ENCODE measurements at places on chromosomes 4 and X. TPM values are rescaled to one million over a fixed set of nuclear protein-coding genes. Genes with fewer than 3 reads are reported as not detected.

DNA sequence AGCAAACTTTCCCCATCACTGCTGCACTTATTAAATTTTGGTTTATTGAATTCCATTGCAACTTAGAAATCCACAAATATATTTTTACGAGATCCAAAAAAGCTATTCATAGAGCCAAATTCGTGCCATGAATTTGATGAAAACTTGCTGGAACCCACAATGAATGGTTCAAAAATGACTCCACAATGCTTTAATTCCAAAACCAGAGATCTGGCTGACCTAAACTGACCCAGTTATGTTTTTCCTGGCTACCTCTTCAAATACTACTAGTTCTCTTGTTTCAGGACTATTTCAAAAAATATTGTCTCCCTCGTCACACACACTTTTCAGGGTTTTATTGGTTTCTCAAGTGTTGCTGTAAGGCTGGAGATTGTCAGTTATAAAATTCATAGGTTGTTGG, 474.8 kb downstream of the PDGFC start:
- H3K4me1 ChIP-seq = no peaks in the 10 kb centered on the region
- H3K27ac ChIP-seq = no peak overlapping the region

GRCh38 chrX:111336141-111336540, 65.9 kb upstream of the CAPN6 start:
- H3K27ac ChIP-seq = no peak overlapping the region
- no peak overlapping the region for H3K4me3 ChIP-seq
- H3K27me3 ChIP-seq = peaks cover 5% of the 10 kb centered on the region

DNA sequence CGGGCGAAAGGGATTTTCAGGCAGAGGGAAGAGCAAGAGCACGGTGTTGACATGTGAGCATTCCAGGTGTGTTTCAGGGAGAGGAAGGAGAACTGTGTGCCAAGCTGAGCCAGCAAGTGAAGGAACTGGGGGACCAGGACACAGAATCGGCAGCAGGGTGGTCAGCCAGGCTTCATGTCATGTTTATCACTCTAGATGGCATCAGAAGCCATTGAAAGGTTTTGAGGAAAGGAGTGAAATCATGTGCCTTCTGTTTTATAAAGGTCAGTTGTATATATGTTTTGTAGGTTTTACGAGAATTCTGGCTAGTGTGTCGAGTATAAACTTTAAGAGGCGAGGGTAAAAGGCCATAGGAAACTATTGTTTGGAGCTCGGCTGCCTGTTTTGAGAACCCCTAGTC, 682.3 kb downstream of the TRIML1 start:
- no peaks in the 10 kb centered on the region for H3K27me3 ChIP-seq
- no peak overlapping the region for H3K27ac ChIP-seq

DNA sequence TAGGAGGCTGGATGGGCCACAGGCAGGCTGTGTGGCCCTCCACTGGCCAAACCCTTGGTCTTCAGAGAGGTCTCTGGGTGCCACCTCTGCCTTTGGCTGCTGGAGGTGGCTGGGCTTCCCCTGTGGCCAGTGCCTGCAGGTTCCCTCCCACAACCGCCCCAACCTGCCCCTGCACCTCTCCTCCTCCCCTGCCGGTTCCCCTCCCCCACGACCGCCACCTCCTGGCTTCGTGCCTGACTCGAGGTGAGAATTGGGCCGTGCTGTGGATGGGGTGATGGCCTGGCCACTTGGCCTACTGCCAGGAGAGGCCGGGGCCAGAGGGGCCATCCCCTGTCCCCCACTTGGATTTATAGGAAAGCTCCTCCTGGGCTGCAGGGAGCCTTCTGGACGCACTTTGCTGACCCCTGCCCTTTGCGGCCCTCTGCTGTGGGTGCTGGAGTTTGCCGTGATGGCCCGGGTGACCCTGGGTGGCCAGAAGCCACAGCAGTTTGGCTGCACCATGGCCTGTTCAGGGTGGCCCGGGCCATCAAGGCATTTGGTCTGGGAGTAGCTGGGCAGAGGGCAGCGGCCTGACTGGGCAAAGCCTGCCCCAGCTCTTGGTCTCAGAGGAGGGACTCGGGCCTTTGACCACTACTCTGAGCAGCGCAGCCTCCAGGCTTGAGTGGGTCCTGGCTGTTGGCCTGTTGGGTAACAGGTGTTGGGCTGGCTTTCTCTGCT, 3.8 kb downstream of the NAT8L start:
- DNase-seq = no peak
- no peak overlapping the region for H3K4me3 ChIP-seq

DNA sequence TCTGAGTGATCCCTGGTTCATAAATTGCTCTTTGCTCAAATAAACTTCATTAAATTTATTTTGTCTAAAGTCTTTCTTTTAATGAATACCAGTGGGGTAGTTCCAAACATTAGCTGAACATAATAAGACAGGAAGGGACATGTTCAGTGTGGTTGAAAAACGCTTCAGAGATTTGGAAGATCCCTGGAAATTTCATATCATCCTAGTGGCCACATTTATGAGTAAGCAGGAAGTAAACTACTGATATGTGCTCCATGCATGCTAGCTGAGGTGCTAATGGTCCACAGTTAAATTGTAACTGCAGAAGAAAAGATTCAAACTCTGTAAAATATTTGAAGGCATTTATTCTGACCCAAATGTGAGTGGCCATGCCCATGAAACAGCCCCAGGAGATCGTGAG, 1328.7 kb downstream of the ADGRL3 start:
- H3K27me3 ChIP-seq = no peaks in the 10 kb centered on the region
- H3K36me3 ChIP-seq = no peaks in the 10 kb centered on the region
- no peaks in the 10 kb centered on the region for H3K4me1 ChIP-seq
- H3K4me3 ChIP-seq = no peak overlapping the region

The KCTD8 gene
- not detected for total RNA-seq

DNA sequence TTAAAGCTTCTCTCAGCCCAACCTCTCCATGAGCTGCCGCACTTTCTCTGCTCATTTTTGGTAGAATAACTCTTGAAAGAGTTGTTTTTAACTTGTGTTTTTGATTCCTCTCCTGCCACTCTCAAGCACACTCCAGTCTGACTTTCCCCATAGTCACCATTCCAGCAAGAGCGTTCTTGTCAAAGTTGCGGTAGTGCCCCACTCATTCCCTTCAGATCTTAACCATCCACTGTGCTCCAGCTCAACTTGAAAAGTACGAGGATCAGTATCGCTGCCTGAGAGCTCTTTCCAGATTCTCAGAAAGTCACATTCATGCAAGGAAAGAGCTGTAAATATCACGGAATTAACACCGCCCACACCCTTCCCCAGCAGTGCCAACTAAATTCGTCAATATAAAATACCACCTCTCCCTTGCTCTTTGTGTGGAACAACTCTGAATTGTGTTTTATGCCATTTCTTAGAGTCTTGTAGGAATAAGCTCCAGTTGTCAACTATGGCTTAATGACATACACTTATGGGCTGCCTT, 59.7 kb upstream of the IL15 start:
- H3K27ac ChIP-seq = no peak overlapping the region
- H3K4me3 ChIP-seq = no peak overlapping the region
- peaks cover 2% of the 10 kb centered on the region for H3K4me1 ChIP-seq
- DNase-seq = no peak

DNA sequence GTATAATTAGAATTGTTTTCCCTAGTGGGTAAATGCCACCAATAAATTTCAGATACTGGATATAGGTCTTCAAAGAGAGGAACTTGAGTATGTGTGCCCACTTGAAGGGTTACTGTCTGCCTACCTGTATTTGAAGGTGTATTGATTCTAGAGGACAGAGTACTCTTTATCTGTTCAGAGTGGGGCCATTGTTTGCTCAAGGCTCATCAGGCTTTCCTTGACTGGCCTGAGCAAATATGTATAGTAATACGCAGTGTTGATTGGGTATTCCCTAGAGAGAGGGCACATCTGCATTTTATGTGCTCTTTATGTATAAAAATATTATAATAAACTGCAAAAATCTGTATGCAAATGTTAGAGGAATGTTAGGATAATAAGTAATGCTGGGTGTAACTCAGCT, 23.7 kb downstream of the RP2 start:
- no peak overlapping the region for H3K4me3 ChIP-seq
- H3K36me3 ChIP-seq = no peaks in the 10 kb centered on the region
- no peaks in the 10 kb centered on the region for H3K27me3 ChIP-seq

The F11 gene
- total RNA-seq = not detected

The NLGN3 gene
- total RNA-seq = 0.18 TPM

DNA sequence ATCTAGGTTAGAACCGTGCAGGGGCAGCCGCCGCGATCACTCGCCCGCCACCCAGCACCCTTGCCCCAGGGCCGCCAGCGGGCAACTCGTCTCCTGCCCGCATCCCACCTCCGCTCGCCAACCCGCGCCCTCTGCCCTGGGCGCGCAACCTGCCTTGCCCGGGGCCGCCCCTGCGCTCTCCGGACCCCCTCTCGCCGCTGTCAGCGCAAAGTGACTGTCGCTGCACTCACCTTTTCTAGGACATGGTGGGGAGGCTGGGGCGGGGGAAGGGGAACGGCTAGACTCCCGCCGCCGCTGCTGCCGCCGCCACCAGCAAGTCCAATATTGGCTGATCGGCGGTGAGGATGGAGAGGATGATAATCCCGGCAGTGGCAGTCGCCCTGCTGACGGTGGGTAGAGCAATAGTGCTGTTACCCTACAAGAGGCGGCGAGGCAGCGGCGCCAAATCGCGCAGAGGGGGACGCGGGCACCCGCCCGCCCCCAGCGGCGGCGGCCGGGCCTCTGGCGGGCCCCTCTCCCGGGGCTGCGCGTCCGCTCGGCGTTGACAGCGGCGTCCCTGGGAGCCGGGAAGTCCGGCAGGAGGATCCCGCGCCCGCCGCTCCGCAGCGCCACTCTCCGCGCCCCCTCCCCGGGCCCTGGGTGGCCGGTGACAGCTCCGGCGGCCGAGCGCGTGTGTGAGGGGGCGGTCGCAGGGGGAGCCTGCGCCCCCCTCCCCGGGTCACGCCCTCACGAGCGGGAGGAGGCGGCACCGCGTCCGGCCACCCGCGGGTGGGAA, 2.3 kb upstream of the NR3C2 start:
- no peaks in the 10 kb centered on the region for H3K4me1 ChIP-seq
- H3K36me3 ChIP-seq = no peaks in the 10 kb centered on the region
- H3K4me3 ChIP-seq = peak overlapping the region; percentile 50
- H3K27me3 ChIP-seq = peaks cover 38% of the 10 kb centered on the region
- no peak overlapping the region for H3K27ac ChIP-seq

DNA sequence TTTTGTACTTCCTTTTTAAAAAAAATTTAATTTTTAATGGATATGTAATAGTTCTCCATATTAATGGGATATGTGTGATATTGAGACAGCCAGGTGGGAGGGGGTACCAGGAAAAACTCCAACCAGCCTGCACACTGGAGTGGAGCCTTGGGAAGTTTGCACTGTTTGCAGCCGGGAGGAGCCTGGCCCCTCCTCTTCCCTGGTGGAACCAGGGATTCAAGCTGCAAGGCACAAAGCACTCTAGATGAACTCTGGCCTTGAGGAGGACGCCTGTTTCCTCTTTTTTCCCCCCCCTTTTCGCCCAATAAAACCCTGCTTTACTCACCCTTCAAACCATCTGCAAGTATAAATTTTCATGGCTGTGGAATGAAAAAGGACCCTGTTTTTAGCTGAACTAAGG, 48.2 kb upstream of the GC start:
- no peaks in the 10 kb centered on the region for H3K4me1 ChIP-seq
- H3K4me3 ChIP-seq = no peak overlapping the region
- no peaks in the 10 kb centered on the region for H3K27me3 ChIP-seq
- no peaks in the 10 kb centered on the region for H3K36me3 ChIP-seq

DNA sequence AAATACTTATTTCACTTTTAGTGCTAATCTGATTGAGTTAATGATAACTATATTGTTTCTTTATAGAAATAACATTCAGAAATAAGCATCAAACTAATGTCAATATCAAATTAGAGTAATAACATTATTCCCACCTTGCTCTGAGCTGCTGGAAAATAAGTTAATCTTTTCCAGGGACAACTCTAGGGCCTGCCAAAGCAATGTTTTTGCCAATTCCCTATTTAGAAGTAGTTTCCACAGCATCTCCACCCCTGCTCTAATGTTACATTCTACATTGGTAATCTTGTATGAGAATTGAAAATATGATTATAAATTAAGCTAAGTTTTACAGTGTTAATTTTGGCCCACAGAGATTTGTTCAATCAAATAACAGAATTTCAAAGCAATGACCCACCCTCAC, 68.3 kb downstream of the REELD1 start:
- no peaks in the 10 kb centered on the region for H3K4me1 ChIP-seq
- H3K27ac ChIP-seq = no peak overlapping the region
- H3K27me3 ChIP-seq = no peaks in the 10 kb centered on the region
- H3K36me3 ChIP-seq = peaks cover 3% of the 10 kb centered on the region

The NDST3 gene
- total RNA-seq = under 0.01 TPM

DNA sequence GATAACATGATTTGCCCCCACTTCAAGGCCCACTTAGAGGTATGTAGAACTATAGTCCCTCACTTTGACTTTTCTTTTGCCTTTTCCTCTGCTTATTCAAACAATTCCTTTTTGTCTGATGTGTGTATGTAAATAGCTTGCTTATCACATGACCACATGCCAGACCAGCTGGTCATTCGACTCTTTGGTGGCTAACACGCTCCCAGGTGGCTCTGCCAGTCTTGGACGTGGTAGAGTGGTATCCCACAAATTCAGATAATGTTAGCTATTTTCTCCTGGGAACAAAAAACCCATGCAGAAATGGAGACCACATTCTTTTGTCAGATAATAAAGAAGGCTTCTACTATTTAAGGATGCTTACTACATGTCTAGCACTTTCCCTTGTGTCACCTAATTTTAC, 47.9 kb downstream of the ARHGAP24 start:
- no peak for DNase-seq
- H3K27ac ChIP-seq = no peak overlapping the region

DNA sequence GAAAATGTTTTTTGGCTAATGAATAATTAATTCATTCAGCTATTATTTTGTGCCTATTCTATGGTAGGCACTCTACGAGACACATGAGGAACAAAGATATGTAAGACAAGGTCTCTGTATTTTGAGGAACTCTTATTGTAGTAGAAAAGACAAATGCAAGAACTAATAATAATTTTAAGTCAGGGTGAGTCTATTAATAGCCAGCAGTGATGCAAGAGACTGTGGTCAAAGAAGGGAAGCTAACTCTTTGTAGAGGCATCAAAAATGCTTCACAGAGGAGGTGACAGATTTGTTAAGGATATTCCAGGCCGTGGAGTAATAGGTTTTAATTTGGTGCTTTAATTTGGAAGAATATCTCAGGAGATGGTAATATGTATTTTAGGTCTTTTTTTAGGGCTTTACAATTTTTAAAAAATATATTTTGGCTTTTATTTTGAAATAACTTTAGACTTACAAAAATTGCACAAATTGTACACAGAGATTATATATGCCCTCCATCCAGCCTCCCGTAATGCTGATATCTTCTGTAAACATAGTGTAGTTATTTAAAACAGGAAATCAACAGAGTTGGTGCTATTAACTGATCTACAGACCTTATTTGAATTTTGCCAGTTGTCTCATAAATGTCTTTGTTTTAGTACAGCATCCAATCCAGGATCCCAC, 48.1 kb downstream of the DCLK2 start:
- no peaks in the 10 kb centered on the region for H3K36me3 ChIP-seq
- peak; percentile 68 for DNase-seq
- H3K27ac ChIP-seq = no peak overlapping the region
- H3K4me3 ChIP-seq = no peak overlapping the region
- peaks cover 6% of the 10 kb centered on the region for H3K4me1 ChIP-seq
- no peaks in the 10 kb centered on the region for H3K27me3 ChIP-seq

All from IMR-90 (cell line).